ENCODE measurements at places on chromosomes 7 and 10. TPM values are rescaled to one million over a fixed set of nuclear protein-coding genes. Genes with fewer than 3 reads are reported as not detected.
A peak's percentile ranks its signal among the peaks of the same experiment; 100 is the strongest.

UFSP1 gene
- total RNA-seq = 5.8 TPM

- DNase-seq = no peak
Measured at GRCh38 chr7:66790196-66790595, 49.7 kb downstream of the RABGEF1 start.

NPFFR1 gene
- 0.12 TPM for total RNA-seq

DNA sequence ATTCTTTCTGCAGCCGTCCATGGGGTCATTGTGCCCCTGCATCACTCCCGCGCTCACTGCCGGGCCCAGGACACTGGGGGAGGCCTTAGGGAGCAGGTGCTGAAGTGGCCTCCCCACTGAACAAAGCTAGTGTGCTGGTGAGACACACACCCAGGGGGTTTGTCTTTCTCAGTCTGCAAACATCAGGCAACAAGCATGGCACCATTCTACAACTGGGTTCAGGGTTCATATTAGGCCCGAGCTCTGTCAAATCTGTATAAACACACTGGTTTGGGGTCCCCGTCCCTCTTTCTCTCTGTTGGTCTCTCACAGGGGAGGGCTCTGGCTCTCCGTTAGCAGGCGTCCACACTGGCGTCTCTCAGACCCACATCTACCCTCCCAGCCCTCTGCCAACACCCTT, 11.1 kb upstream of the PPP2R2D start:
- no peak for DNase-seq

DNA sequence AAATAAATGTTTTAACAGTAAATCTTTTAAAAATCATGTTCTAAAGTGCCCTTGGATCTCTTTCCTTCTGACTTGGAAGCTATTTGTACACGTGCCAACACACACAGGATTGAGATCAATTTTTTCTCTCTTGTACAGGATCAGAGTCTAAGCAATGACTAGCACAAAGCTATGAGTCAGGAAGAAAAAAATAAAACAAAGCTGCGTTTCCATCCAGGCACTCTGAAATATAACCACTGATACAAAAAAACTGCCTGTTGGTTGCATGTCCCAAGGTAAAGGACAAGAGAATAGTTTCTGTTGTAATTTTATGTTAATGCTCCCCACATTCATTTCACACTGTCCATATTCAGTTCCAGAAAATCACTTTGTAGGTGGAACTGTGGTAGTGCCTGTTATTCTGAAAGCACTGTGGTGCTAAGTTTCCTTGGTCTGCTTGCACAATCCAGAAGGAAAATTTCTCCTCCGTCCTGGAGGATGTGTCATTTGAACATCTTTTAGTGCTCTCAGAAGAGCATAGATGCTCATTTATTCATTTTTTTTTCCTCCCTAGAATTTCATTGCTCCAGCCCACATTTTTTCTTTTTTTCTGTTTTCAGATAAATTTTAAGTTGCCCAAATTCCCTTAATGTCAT, 113.4 kb downstream of the PLXDC2 start:
- DNase-seq = no peak

GRCh38 chr7:112416127-112416526, 34.1 kb upstream of the IFRD1 start:
- DNase-seq = peak; percentile 12

HGF gene
- total RNA-seq = 17.9 TPM

CCDC172 gene
- total RNA-seq = not detected

Measured in lung (tissue), 17 donors.